Calu3 (cell line): ENCODE measurements at places on chromosomes 4 and X.

GRCh38 chr4:54784161-54784671 lies 126.5 kb downstream of the KIT start:
- no peak for DNase-seq

DNA sequence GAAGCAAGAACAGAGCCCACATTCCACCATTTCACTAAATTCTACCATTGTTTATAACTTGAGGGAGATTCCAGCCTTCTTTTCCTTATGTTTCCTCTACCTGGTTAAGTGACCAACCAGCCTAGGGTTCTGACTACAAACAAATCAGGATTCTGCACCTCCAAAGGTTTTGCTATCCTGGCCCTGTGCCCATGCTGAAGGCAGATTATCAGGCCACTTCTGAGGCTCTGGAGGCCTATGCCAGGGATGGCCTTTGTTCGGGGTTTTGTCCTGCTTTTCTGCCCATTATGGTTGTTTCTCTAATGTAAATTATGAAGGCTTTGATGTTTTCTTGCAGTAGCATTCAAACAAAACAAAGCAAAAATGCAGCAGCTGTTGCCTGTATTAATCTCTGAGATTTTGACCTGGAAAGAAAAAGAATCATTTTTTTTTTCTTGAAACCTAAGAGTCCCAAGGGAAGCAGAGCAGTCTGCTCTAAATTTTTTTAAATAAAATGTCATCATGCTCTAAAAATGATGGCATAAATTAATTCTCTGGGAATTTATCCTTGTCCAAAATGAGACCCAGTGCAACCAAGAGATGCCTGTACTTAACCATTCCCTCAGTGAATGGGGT lies 55.6 kb downstream of the RNF150 start:
- DNase-seq, result no peak

GRCh38 chr4:122621016-122621507 lies at the start of gene IL21:
Gene IL21 (minus strand): TSS chr4:122621066. CDS start chr4:122621011, 55 bp downstream.
- no peak for DNase-seq

GRCh38 chr4:1588306-1588705 lies 95.8 kb downstream of the FAM53A start:
- no peak for DNase-seq

- no peak for DNase-seq
These were observed 56.3 kb downstream of the SHISA3 start for GRCh38 chr4:42453612-42454011.

DNA sequence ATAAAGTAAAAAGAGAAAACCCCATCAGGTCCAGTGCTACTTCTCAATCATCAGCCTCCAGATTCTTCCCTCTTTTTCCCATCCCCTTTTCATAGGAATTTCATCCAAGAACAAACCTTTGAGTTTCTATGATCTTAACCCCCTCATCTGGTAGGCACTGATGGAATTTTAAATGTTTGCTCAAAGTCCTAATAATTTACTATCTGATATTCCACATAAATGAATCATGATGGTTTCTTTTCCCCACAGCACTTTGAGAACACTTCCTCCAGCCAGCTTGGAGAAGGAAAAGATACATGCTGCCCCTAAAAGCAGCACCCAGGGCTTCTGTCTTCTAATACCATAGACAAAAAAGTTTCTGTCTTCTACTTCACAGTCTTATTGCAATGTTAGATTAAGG lies 19.4 kb upstream of the KLHL8 start:
- DNase-seq, result no peak

DNA sequence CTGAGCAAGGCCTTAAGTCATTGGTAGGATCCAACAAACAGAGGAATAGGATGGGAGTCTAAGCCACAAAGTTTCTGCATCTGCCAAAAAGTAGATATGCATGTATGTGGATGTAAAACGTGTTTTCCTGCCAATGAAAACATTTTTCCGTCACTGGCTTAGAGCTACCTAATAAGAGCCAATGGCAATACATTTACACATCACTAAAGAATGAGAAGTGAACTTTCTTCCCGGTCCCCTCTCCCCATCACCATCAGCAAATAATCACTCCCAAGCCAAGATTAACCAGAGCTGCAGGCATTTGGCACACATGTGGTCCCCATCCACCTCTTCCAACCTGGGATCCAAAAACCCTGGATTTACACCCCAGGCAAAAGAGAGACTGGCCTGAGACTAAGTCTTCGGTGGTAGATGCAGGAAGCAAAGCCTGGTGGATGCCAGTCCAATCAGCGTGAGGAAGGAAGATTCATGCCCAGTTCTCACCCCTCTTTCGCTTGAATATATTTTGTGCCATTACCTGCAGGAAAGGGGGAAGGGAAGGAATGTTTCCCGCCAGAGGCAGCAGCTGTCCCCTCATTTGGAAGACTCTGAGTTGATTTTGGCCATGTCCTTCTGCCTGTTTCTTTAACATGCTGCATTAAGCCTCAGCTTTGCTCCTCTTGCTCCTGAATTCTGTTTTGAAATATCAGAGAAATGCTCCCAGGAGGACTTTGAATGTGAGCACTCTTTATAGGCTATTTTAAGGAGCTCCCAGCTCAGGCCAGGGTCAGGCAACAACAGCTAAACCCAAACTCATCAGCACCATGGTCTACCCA lies 131.4 kb downstream of the CHIC2 start:
- DNase-seq, result no peak

DNA sequence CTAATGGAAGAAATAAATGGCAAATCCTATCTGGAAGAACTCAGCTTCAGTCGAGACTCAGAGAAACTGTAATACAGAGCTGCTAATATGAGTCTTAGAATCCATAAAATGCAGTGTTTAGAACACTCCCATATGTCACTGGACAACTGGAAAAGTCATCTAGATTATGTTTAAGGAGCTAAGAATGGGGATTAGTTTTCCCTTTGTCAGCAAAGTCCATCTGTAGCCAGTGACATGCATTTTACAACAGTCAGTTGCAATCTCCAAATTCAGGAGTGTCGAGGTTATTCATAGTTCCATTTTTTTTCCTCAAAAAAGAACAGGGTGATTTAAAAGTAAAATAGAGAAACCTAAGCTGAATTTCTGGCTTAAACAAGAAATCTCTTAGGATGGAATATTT lies 516.6 kb upstream of the GALNT7 start:
- DNase-seq, result no peak

- no peak for DNase-seq
These were observed 81.7 kb downstream of the PCDH19 start for GRCh38 chrX:100328351-100328750.

GRCh38 chr4:175412746-175413145 lies 399.3 kb downstream of the GPM6A start:
- DNase-seq, result no peak

DNA sequence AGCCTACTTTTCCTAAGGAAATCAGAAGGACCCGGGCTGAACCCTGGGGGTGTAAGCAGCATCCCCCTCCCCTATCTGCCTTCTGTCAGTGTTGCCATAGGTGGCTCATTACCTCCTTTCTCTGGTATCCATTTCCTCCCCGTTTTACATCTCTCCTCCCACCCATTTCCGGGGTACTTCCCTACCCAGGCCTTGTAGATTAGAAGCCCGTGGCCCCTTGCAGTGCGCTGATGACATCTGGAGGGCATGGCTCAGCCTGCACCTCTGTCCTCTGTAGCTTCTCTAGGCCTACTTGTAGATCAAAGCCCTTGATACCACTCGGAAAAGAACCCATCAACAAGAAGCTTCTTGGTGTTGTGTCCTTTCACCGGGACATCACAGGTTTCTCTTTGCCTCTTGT lies 71.8 kb downstream of the NBDY start:
- no peak for DNase-seq

DNA sequence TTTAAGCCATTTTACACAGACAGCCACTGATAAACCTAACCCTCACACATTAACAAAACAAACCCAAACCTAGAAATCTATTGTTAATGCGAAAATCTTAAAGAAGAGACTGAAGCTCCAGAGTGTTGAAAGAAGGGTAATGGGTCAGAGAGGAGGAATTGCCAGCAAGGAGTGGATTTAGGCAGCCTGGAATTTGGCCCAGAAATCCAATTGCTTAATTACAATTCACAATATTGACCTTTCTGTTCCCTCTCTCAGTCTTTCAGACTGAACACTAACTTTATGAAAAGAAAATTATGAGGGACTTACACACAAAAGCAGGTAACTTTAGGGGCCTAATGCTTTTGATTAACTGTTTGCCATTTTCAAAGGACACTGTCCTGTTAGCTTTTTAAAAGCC lies 185.2 kb upstream of the GPC4 start:
- DNase-seq, result no peak

GRCh38 chrX:115625572-115626301 lies 64.8 kb downstream of the PLS3 start:
- DNase-seq, result no peak
